Ecto neural progenitor cell (in vitro differentiated cells): ENCODE measurements at places on chromosomes 3 and 15.

DNA sequence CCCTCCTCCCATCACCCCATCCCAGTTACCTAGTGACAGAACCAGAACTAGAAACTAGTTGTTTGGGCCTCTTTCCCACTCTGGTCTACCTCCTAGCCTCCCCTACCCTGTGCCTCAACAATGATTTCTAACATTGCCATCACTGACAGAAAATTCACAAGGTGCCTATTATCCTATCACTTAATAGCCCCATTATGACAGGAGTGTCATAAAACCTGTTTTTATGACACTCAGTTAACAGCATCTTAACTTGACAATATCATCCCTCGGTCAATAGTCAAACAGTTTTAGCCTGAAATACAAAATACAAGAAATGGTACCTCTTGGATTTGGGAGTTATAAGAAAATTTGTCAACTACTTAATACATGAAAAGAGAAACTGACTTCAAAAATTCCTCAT is 46.5 kb downstream of the ULK4 start:
- no peak for DNase-seq

- no peak for DNase-seq
These were observed 876 bp downstream of the PLSCR1 start for GRCh38 chr3:146543461-146544001.

DNA sequence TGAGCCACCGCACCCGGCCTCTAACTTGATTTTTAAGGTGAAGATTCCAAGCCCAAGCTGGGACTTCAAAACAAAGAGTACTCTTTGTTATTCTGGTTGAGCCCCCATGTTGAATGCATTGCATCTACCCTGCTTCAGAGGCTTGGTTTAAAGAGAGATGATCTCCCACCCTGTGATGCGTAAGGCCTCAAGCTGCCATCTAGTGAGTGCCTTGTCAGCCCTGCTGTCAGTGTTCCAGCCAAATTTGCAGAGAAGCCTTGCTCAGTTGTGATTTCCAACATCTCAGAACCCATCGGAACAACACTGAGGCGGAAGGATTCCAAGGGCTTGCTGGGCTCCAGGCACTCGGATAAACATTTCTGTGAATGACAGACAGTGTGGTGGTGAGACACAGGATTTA is 210.7 kb upstream of the RGMA start:
- peak; percentile 32 for DNase-seq

- DNase-seq = no peak
These were observed 246.6 kb upstream of the LRRC3B start for GRCh38 chr3:26375843-26376530.

- no peak for DNase-seq
These were observed 406.8 kb downstream of the MCTP2 start for GRCh38 chr15:94638183-94638582.

- DNase-seq = no peak
These were observed 10.1 kb upstream of the CAMK1 start for GRCh38 chr3:9779721-9780457.

GRCh38 chr3:77254967-77255831 is 215.3 kb downstream of the ROBO2 start:
- DNase-seq = no peak

DNA sequence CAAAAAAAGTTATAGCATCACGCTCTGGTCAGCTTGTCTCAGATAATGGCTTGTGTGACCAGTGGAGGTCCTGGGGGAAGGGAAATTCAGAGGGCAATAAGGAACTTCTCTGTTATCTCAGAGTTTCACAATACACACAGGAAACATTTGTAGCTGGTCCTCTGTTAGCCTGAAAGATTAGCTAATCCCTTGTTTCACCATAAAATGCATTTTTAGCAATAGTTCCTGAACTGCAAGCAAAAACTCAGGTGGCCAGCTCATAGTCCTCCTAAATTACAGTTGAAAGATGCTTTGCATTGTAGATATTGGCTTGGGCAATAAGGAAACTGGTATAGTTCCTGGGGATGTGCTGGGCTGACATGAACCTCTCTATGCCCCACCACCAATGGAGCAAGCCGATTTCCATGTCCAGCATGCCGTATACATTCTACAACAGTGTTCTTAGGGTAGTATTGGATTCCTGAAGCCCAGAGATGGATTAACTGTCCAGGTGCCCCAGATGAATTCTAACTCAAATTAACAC is 141.5 kb upstream of the TBL1XR1 start:
- no peak for DNase-seq

GRCh38 chr3:110577854-110578253 is 493.8 kb upstream of the NECTIN3 start:
- DNase-seq = no peak

DNA sequence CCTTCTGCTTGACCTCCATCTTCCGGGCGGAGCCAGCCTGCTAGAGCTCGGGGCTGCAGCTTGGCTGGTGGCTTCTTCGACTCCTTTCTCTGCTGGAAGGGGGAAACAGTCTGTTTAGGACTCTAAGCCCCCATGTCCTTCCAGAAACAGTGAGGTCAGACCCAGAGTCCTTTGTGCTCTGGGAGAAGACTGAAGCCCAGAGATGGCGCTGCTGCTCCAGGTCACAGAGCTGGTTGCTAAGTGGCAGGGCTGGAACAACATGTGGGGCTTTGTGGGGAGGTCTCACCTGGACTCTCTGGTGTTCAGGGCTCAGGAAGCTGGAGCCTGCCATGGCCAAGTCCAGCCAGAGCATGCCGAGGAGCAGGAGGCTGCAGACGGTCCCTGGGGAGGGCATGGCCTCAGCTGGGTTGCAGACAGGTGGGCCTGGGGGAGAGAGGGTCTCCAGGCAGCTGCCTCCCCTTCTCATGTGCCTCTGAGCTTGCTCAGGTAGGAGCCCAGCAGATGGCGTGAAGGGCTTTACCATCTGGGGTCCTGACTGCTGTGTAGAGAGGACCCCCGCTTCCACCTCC is 2.9 kb downstream of the GHRL start:
- no peak for DNase-seq

- no peak for DNase-seq
These were observed 632 bp downstream of the CTSH start for GRCh38 chr15:78944202-78944625.

DNA sequence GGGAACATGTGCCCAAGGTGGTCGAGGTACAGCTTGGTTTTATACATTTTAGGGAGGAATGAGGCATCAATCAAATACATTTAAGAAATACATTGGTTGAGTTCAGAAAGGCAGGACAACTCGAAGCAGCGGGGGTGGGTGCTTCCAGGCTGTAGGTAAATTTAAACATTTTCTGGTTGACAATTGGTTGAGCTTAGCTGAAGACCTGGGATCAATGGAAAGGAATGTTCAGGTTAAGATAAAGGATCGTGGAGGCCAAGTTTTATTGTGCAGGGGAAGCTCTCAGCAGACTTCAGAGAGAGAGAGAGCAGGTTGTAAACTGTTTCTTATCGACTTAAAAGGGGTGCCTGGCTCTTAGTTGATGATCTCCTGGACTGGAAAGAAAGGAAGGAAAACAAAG is 11.3 kb downstream of the CPN2 start:
- DNase-seq = no peak

- no peak for DNase-seq
These were observed 5.6 kb downstream of the RPS27L start for GRCh38 chr15:63151665-63152064.

DNA sequence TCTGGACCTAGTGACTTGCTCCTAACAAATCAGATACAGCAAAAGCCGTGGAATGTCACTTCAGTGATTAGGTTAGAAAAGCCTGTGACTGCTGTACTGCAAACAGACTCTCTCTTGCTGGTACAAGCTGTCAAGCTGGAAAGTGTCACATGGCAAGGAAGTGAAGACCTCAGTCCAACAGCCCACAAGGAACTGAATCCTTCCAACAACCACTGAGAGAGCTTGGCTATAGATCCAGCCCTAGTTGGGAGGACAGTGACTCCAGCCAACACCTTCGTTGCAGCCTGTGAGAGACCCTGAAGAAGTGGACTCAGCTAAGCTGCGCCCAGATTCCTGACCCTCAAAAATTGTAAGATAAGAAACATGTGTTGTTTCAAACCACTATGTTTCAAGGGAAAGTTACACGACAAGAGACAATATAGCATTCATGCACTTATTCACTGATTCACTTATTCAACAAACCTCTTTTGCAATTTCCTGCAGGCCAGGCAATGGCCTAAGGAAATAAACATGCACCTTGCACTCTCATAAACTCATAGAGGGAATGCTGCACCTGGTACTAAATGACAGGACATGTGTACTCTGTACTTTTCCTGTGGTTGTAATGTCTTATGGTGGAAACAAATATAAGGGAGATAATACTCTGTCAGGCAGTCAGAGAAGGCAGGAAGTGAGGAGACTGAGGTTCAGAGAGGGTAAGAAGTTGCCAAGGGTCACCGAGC is 142.9 kb downstream of the CADPS start:
- no peak for DNase-seq

DNA sequence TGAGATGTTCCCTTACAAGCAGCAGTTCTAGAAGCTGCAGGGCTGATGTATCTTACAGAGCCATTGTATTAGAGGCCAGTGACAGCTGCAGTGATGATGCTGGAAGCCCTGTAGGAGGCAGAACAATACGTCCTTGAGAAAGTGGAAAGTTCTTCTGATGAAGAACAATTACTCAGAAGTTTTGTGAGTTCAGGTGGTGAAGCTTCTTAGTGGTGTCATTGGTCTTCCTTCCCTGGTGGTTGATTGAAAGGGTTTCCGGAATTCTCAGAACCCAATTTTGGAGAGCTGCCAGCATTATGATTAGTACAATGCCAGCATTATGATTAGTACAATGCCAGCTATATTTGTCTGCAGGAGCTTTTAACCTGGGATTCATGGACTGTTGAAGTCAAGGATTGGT is 356.4 kb downstream of the MFSD1 start:
- DNase-seq = no peak

DNA sequence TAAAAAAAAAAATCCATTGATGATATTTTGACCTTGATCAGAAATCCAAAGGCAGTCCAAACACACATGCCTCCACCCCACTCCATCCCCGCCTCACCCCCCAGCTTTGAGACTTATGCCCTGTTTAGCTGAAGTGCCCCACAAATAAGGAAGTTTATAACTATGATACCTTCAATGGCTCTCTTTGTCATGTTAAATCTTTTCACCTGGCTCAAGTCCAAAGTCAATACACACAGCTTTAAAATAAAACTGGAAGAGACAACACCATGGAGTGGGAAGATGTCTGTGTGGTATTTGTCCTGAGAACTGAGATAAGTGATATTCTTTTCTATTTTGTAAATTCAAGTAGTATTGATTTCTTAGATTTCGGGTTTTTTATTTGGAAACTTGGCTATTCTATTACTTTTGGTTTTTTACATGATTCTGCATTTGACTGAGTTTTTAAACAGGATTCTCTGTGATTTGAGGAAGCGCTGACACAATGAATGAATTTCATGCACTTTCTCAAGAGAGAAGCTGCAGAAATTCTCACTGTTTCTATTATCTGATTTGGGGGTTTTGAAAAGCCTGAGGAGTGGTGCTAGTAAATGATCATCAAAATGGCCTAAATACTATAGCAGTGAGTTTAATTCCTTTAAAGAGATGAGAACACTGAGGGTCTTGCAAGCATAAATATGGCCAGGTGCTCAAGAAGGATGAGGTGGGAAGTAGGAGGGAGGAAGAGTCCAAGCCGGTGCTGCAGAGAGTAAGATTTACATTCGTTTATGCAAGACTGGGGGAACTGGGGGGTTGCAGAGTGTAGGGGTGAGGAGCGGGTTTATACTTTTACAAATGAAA is 5.2 kb downstream of the FOXB1 start:
- DNase-seq = no peak

DNA sequence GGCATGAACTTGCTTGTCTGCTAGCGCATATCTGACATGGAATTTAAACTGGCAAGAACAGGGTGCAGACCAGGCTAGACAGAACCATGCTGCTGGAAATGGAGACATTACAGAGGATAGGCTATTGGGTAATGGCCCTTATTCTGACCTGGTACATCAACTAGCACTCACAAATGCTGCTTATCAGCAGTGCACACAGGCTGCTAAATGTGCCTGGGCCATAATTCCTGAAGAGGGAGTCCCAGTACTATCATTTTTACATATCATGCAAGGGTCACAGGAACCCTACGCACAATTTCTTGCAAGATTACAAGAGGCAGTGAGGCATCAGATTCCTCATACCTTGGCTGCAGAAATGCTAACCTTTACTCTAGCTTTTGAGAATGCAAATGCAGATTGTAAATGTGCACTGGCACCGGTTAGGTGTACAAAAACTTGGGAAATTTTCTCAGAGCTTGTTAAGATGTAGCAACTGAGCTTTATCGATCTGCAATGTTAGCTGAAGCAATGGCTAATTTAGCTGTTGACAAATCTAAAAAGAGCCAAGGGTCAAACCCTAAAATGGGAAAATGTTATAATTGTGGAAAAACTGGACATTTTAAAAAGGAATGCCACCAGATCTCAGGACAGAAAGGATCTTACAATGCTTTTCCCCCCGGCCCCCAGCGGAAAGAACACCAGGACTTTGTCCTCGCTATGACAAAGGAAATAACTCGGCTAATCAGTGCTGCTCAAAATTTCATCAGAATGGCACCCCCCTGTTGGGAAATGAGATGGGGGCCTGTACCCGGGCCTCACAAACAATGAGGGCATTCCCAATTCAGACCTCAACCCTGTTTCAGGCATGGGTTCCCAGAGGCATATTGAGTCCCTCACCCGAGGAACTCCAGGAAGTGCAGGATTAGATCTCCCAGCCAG is 21.1 kb downstream of the CCRL2 start:
- no peak for DNase-seq

- DNase-seq = no peak
These were observed 10.8 kb downstream of the GATA2 start for GRCh38 chr3:128482175-128482574.

DNA sequence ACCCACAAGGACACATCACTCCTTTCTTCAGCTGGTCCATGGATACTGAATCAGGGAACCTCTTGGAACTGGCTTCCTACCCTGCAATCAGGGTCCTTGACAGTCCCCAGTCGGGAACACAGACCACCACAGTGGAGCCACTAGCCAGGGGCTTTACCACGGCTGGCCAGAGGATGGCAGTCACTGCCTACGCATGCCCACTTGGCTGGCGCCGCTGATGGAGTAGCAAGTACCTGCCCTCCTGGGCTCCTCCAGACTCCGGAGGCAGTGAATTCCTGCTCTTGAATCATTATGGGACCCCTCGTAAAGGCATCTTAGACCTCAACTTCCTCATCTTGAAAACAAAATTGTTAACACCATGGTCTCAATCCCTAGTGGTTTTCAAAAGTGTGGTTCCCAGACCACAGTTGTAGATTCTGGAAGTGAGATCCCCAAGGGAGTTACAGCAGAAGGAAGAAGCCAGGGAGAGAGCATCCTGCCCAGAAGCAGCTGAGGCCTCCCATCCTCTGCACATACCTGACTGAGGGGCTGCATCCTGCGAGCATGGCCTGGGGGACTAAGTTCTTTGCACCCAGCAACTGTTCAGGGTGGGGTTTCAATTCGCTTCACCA is 9.1 kb upstream of the SKIC8 start:
- peak; percentile 93 for DNase-seq

GRCh38 chr3:46296826-46297225 is 54.6 kb downstream of the CCR3 start:
- no peak for DNase-seq

GRCh38 chr3:36681867-36682266 is 82.5 kb downstream of the DCLK3 start:
- no peak for DNase-seq

DNA sequence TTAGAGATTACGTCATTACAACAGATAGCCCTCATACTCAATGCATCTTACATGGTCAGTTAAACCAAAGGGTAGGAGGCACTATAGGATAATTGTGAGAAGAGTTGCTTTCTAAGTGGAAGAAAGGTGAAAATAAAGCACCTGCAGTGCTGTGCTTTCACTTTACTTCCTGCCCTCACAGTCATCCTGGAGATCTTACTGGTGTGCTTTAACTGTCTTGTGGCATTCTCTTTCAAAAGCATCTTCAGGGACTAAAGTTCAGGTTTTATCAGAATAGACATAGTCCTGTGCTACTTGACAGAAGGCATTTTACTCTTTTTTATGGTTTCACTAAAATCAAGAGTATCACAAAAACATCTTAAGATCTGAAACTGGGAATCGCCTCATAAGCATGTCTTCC is 286.6 kb downstream of the ZBTB20 start:
- DNase-seq = no peak
